ENCODE measurements at places on chromosomes 7 and 10.
A peak's percentile ranks its signal among the peaks of the same experiment; 100 is the strongest.

- no peak for DNase-seq
Measured at GRCh38 chr7:107746006-107746405, 2.1 kb downstream of the CBLL1 start.

DNA sequence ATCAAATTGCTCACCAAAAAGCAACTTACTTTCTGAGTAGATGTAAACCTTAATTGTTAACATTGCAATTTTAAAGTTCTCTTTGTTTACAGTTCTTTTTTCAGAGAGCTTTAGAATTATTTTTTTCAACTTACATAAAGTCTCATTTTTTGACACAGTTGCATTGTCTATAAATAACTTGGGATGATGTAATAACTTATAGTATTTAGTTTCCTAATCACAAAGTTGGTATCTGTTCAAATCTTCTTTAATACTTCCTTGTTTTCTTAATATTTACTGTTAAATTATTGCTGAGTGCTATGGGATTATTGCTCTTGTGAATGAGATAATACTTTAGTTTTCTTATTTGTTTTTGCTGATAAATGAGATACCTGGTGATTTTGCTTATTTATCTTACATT is 18.9 kb upstream of the SUV39H2 start:
- no peak for DNase-seq

DNA sequence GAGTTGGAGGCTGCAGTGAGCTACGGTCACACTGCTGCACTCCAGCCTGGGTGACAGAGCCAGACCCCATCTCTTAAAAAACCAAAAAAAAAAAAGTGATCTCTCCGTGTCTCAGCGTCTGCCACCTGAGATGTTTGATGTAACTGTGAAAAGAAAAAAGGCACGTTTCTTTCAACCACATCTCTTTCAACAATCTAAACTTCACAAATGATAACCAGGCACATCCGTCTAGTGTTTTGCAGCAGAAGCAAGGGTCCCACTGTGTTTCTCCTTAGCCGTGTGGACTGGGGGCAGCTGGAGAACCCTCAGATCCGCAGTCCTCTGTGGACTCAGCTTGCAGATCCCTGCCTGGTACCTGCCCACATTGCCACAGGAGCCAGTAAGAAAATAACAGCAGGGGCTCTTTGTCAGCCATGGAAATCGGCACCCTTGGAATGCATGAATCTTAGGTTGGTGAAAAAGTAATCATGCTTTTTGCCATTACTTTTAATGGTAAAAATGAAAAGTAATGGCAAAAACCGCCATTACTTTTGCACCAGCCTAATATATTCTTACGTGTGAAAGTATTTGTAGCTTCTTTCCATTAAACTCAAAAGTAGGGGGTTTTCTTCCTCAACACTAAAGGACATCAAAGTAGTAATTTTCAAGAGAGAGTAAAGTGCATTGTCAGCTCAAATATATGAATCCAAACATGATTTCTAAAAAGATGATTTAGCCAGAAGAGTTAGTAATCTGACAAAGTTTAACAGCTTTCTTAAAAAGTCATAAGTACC is 276.5 kb downstream of the CCDC3 start:
- DNase-seq = no peak

DNA sequence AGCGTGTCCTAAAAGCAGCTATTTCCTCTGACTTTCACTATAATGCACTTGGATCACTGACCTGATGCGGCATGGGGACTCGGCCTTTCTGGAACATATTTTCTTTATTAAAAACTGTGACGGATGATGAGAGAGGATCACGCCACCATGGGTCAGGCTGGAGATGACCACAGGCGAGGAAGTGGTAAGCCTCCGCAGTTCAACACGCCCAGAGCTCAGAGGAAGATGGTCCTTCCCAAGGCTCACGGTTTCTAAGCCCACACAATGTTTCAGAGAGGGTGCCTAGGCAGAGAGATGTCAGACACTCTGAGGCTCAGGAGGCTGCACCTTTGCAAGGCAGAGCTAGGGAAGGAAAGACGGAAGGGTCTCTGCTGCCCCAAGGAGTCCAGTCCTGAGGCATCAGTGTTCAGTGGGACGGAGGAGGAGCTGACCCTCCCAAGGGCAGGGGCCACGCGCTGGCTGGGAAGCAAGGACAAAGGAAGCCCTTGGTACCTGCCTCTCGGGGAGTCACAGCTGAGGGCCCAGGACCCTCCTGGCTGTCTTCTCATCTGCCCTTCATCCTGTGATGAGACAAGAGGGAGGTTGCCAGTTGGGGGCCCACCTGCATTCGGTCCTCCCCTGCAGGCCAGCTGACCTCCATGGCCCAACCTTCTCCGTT is 9.5 kb downstream of the CHST15 start:
- no peak for DNase-seq

GRCh38 chr7:77269360-77270093 is 69.9 kb upstream of the FGL2 start:
- peak; percentile 46 for DNase-seq

GRCh38 chr7:99099499-99100077 is 44.3 kb downstream of the SMURF1 start:
- DNase-seq = no peak

- no peak for DNase-seq
Measured at GRCh38 chr7:2633538-2634266, 1.9 kb downstream of the TTYH3 start.

DNA sequence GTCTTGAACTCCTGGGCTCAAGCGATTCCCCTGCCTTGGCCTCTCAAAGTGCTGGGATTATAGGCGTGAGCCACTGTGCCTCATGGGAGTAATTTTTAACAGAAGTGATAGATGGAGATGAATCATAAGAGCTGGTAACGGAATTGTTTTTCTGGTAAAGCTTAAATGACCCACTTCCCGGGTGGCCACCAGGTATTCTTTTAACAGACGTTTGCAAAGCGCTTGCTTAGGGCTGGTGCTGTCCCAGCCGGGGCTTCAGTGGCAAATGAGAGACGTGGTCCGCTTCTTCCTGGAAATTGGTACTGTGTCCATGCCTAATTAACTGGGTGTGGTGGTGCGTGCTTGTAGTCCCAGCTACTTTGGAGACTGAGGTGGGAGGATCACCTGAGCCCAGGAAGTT is 23.5 kb downstream of the CAMK1D start:
- DNase-seq = no peak

DNA sequence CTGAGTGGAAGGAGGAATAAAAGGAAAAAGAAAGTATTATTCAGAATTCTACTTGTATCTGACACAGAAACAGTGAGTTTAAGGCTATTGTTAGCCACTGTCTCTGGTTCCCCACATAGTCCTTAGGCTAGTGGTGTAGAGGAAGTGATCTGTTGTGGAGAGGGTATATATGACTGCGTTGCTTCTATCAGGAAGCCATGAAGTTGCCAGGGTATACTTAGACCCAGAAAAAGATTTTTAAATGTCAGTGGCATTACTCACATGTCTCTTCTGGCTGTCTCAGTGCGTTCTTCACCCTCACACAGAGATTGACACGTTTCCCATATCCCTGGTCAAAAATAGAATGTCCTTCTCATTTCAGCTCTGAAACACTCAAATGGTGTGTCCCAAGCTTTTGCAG is 72.7 kb downstream of the SEM1 start:
- DNase-seq = no peak

DNA sequence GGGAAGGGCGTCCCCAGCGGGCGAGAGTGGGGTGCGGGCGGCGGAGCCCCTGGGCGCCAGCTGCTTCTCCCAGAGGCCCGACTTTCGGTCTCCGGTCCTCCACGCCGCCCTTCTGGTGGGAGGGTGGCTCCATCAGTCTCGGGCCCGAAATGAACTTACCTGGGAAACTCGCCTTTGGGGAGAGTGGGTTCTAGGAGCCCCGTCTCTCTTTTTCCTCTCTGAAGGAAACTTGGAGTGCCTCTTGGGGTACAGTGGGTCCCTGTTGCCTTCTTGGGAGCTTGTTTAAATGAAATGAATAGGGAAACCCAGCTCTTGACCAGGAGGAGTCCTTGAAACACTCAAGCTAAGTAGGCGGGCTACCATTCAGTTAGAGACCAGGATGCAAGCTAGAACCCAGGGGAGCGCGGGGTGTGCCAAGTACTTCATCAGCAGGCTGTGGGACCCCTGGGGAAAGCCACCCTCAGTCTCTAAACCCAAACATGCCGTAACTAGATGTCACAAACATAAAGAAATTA is 1.3 kb downstream of the SLC26A4 start:
- no peak for DNase-seq

GRCh38 chr10:117500456-117500855 is 42.1 kb upstream of the EMX2 start:
- DNase-seq = no peak

DNA sequence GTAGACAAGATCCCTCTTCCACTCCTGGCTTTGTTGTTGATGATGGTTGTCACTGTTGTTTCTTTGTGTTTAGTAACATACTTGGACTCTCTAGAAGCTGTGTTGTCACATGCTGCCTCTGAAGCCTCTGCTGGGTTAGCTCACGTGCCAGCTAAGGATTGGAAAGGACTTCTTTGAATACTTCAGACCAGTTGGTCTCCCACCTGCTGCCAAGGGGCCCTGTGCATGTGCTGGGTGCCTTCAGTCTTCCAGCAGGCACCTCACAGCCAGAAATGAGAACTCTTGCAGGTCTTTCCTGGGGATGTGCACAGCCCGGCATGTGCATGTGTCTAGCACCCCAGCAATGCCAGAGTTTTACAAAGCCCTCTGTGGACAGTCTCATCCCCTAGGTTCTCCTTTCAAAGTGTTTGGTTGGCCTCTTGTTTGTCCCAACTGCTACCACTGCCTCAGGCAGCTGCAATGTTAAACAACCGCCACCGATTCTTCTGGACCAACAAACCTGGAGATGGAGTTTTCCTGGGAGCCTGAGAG is 21.7 kb upstream of the NCAPG2 start:
- no peak for DNase-seq
